ENCODE measurements at places on chromosomes 7 and 10.

GRCh38 chr10:118007773-118008172 is 39.0 kb downstream of the RAB11FIP2 start:
- DNase-seq, result no peak

DNA sequence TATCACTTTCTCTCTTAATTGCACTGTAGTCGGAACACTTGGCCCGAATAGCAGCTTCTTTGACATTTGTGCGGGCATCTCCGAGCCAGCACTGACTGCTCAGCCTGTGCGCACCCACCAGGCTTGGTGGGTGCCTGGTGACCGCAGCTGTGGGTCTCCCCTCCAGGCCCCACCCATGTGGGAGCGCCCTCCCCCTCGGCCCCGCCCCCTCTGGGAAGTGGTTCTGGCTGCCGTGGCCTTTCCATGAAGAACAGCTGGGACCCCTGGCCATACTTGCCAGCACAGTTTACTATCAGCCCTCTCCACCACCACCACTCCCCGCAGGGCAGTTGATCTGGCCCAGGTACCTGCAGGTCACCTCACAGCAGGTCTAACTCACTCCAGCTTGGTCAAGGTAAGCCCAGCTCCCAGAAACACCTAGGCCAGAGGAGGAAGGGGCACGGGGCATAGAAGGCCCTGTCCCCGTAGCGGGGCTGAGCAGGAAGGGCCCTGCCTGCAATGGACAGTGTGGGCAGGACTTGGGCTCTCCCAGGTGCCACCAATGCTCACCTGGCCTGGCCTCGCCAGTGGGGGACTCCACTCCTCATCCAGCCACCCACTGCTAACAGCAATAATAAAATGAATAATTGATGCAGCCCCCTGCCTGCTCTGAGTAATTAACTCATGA is 5.8 kb downstream of the RASGEF1A start:
- no peak for DNase-seq

GRCh38 chr7:72003236-72003635 is 408.9 kb downstream of the CALN1 start:
- DNase-seq, result no peak

DNA sequence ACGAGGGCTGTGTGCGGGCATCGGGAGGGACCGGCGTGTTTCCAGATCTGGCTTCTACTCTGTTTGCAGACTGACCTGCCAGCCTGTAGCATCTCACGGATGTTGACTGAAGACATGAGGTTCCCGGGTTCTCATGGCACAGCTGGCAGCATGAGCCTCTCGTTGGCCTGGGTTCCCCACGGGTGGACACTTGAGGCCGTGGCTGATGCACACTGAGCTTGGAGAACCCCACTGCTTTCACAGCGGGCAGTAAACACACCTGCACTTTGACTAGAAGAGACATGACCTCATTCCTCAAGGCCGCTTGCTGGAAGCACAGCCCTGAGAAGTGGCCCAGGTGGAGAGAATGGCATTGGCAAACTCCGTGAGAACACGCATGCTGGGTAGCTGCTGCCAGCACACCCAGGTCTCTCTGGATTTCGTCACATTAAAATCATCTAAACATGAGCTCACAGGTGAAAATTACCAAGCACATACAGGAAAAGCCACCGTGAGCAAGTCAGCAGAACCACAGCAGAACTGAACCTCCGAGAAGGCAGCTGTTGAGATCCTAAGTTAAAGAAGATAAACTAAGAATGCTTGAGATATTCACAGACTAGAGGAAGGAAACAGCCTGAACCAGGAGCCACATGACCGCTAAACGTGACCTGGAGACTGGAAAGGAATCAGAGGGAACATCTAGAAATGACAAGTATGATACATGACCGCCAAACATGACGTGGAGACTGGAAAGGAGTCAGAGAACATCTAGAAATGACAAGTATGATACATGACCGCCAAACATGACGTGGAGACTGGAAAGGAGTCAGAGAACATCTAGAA is 32.5 kb downstream of the BNIP3 start:
- no peak for DNase-seq

GRCh38 chr10:51367127-51367526 is 292.8 kb downstream of the PRKG1 start:
- no peak for DNase-seq

GRCh38 chr10:47178537-47179290 is 121.3 kb upstream of the GDF10 start:
- no peak for DNase-seq

GRCh38 chr10:100738055-100738827 is 7.1 kb upstream of the PAX2 start:
- DNase-seq, result no peak

DNA sequence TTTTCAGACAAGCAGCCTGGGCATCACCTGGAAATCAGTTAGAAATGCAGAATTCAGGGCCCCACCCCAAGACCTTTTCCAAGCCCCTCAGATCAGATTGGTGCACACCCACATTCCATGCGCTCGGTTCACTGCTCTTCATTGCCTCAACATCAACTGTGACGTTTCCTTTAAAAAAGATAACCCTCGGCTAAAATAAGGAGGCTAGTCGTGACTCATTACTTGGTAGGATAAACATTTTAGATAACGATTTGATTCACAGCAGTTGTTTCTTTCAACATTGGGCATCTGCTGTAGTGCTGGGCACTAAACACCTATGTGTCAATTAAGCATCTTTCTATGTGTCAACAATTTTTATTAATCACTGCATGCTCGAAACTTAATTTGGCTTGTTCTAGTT is 191.1 kb upstream of the LRGUK start:
- DNase-seq, result peak; percentile 18

- no peak for DNase-seq
Observed at GRCh38 chr7:132347123-132347522, 229.1 kb downstream of the PLXNA4 start.

- no peak for DNase-seq
Observed at GRCh38 chr7:136956232-136956631, 87.8 kb downstream of the CHRM2 start.

DNA sequence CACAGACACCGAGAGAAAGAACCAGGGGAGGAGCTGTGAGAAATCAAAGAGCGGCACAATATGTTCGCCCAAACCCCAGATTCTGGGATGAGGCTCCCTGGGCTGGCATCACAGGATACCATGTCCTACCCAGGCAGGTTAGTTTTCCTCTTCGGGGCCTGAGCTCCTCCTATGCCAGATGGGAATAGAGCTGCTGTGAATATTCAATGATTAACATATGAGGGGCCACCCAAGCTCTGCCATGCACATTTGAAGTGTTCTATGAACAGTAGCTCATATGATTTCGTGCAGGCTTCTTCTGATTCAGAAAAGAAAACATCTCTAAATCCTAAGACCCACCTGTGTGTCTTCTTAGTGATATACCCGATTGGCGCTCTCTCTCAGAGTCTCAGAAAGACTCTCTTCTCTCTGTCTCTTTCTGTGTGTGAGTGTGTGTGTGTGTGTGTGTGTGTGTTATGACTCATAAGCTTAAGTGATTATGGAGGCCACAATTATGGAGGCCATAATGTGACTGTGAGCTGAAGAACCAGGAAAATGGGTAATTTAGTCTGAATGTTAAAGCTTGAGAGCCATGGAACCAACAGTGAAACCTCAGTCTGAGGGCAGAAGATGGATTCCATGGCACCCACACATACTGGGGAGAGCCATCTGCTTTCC is 220.5 kb downstream of the KLF6 start:
- DNase-seq, result no peak
